EL (cell line): ENCODE measurements at places on chromosomes 7 and 10.

GRCh38 chr10:124589491-124590041, 127.9 kb downstream of the LHPP start:
- DNase-seq: no peak

- DNase-seq: no peak
Measured at GRCh38 chr10:114616516-114616915, 41.6 kb downstream of the ABLIM1 start.

DNA sequence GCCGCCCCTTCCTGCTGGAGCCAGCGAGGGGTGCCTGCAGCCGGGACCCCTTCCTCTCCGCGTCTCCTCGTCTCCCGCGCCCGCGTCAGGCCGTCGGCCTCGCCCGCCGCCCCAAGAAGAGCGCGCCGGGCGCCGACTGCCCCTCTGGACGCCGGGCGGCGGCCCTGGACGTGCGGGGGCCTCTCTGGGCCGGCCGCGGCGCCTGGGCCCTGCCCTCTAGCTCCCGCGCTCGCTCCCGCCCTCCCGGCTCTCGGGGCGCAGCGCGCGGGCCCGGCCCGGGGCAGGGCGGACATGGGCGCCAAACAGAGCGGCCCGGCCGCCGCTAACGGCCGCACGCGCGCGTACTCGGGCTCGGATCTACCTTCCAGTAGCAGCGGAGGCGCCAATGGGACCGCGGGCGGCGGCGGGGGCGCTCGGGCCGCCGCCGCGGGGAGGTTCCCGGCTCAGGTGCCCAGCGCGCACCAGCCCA, 704 bp downstream of the ZNRF2 start:
- no peak for DNase-seq

GRCh38 chr10:61904733-61905725, 3.5 kb downstream of the ARID5B start:
- DNase-seq: peak; percentile 87

GRCh38 chr10:112335868-112336265, 38.0 kb upstream of the ACSL5 start:
- no peak for DNase-seq

- DNase-seq: no peak
Measured at GRCh38 chr10:34444223-34445183, 370.6 kb downstream of the PARD3 start.

DNA sequence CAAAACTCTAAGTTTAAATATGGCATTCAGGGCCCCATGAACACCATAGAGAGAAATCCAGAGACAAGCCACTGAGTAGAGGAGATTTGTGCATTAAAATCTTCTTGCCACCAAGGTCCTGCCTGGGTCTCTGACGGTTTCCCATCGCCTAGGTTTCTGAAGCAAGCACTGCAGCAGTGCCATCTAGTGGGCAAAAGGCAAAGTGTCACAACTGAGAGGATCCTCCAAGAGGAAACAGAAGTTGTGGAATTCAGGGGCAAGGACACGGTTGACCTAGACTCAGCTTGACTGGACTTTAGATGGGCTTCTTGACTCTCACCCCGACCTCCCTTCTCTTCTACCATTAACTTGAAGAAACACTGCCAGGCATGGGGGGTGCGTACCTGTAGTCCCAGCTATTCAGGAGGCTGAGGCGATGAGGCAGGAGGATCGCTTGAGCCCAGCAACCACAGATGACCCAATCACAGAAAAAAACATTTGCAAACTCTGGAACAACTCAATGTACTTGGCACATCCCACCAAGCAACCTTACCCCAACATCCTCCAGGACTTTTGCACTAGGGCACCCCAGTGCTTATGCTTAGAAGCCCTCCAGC, 604.1 kb downstream of the GALNT17 start:
- peak; percentile 20 for DNase-seq
